ENCODE measurements at places on chromosomes 3 and 15.

DNA sequence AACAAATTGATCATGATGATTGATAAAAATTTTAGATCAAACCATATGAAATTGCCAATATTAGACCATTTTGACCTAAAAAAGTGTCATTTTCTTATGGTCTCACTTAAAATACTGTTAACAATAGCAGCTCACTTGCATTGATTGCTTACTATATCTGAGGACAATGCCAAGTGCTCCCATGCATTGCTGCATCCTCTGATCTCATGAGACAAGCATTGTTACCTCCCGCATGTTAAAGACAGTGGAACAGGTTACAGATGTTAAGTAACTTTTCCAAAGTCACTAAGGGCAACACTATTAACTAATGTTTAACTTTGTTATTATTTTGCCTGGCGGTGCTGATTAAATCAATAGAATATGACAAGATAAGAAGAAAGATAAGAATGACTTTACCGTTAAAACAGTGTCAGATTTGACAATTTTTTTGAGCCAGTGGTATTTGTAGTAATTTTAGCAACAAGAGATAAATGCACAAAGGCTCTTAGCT, 69.3 kb downstream of the PPM1L start:
- DNase-seq: no peak

DNA sequence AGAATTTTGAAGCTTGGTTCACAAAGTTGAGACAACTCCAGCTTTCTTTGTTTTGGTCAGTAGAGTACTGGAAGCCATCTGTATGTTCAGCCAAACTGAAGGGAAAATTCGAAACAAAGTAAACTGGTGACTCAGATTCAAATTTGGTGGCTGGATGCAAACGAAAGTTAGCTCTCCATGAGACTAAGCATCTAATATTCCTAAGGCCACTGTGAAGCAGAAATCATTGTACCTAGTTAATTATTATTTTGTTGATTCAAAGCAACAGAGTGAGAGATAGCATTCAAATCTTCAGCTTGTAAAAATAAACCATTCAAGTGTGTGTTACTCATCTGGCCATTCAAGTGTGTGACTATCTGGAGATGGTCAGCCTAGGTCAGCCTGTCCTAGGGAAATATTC, 42.1 kb downstream of the NR2F2 start:
- no peak for DNase-seq

DNA sequence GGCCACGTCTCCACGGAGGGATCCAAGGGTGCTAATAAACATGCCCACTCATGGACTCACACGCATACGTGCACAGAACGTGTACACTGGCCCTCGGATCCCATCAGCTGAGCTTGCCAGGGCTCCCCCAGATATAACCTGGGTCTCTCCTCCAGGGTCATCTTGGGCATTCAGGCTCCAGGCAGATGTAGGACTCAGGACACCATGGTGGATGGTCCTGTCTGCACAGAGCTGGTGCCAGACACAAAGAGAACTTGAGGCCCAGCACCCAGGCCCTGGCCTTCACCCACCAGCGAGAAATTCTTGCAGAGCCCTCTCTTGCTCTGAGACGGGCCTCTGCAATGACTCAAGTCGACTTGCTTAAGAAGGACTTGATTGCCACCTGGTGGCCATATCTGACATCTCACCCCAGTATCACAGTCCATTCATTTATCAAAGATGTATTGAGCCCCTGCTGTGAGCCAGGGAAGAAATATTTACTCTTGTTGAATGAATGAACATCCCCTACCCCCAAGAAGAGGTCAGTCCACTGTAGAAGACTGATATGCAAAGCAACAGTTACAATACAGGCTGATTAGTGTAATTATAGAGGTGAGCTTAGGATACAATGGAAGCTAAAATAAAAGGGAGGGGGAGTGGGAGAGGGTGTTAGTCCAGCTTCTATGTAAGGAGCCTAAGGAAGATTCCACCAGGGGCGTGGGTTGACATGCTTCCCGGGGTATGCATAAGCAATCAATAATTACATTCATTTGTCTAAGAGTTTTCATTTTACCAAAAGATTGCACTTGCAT, 34.2 kb upstream of the VPS8 start:
- DNase-seq: peak; percentile 90

DNA sequence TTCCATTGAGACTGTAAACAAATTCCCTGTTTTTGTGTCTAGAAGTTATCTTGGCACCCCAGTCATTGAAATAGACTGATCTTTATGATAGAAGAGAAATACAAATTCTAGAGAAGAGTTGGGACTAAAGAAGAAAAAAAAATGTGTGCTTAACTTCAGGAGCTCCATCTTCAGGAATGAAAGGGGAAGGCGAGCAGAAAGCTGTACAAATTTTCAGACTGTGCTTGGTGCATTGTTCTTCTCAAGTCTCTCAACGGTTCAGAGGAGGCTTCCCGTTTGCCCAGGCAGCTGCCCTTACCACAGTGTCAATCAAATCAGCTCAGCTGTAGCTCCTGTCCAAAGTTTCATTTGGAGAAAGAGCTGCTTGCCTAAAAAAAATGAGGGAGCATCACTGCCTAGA, 41.7 kb downstream of the OXSM start:
- no peak for DNase-seq

GRCh38 chr3:59261009-59261408, 211.2 kb upstream of the CFAP20DC start:
- no peak for DNase-seq

DNA sequence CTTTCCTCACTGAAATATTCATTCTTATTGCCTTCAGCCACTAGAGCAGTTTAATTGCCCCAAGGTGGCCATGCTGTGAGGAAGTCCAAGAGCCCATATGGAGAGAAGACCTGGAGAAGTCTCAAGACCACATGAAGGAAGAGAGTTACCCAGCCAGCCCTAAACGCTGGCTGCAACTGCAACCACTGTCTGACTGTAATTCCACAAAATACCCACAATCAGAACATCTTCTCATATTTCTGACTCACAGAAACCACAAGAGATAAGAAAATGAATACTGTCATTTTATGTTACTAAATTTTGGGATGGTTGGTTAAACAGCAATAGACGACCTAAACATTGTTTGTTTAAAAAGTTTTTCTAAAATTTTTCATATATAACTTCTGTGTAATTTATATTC, 14.7 kb upstream of the SST start:
- no peak for DNase-seq

GRCh38 chr15:98983334-98983733, 24.3 kb downstream of the PGPEP1L start:
- DNase-seq: no peak

- DNase-seq: no peak
These were observed 66.9 kb downstream of the SMAD3 start for GRCh38 chr15:67132276-67132675.

- no peak for DNase-seq
These were observed 55.2 kb downstream of the TMEM108 start for GRCh38 chr3:133093366-133093765.

DNA sequence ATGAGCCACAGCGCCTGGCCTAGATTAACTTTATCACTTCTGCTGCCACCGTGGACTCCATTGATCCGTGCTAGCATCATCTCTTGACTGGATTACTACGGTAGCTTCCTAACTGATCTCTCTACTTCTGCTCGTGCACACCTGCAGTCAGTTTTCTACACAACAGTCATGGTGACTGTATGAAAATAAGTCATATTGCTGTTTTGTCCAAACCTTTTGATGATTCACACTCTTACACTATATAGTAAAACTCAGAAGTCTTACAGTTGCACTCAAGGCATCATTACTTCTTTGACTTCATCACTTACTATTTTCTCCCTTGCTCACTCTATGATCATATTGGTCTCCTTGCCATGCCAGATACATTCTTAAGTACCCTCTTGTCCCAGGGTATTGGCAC, 10.1 kb downstream of the PDCD6IP start:
- DNase-seq: no peak

- no peak for DNase-seq
These were observed 11.2 kb downstream of the CDCP1 start for GRCh38 chr3:45134758-45135521.

- no peak for DNase-seq
These were observed 1001.1 kb upstream of the EPHA6 start for GRCh38 chr3:95813244-95813643.

- DNase-seq: no peak
These were observed 550.5 kb downstream of the NTRK3 start for GRCh38 chr15:87706001-87706400.

GRCh38 chr15:31101262-31102038, at the start of gene TRPM1:
TSS of gene TRPM1 (minus strand) at chr15:31101725. CDS start at chr15:31081355, 20,370 bp downstream.
- no peak for DNase-seq

- DNase-seq: no peak
These were observed 90.6 kb downstream of the CACNA1D start for GRCh38 chr3:53585049-53585448.
